Activated CD8-positive, alpha-beta memory T cell treated with anti-CD3 and anti-CD28 coated beads for 1 hour (primary cell): ENCODE measurements at places on chromosomes 5 and 9.

- no peak for DNase-seq
Measured at GRCh38 chr5:172144291-172144815, 43.7 kb downstream of the STK10 start.

GRCh38 chr5:77877516-77878355 lies 101.6 kb upstream of the TBCA start:
- no peak for DNase-seq

GRCh38 chr5:78639791-78640190 lies 8.8 kb downstream of the LHFPL2 start:
- no peak for DNase-seq

DNA sequence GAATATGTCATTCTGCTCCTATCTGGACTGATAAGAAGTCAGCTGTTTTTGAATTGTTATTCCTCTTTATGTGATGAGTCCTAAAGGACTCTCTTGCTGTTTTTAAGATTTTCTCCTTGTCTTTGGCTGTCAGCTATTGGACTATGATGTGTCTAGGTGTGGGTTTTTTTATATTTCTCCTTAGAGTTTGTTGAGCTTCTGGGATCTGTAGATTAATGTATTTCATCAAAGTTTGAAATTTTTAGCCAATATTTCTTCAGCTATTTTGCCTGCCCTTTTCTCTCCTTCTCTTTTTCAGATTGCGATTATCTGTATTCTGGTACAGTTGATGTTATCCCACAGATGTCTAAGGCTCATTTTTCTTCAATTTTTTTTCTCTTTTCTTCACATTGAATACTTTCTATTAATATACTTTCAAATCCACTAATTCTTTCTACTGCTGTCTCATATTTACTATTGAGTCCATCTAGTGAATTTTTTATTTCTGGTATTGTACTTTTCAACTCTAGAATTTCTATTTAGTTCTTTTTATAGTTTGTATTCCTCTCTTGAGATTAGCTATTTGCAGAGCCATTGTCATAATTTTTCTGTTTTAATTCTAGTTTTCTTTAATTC lies 31.1 kb downstream of the RPS23 start:
- no peak for DNase-seq

DNA sequence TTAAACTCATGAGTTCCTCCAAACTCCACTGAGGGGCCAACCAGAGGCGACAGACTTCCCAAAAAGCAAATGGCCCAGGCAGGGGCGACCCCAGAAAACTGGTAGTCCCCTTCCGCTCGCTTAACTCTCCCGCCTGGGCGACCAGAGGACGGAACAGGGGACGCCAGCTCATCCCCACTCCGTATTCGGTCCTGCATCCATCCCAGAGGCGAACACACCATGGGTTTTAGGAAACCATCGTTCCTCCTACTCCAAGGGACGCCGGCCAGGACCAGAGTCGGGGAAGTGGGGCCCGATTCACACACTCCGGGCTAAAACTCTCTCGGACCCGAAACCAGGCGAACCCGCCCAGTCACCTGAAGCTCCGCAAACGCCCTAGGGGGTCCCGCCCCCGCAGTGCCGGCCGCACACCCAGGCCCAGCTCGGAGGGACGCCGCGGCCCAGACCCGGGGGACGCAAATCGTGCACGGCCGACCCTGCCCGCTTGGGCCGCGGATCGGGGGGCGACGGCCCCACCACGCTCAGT lies 478 bp downstream of the TEX10 start:
- no peak for DNase-seq

- no peak for DNase-seq
Measured at GRCh38 chr9:136931611-136932130, 12.9 kb downstream of the FBXW5 start.

DNA sequence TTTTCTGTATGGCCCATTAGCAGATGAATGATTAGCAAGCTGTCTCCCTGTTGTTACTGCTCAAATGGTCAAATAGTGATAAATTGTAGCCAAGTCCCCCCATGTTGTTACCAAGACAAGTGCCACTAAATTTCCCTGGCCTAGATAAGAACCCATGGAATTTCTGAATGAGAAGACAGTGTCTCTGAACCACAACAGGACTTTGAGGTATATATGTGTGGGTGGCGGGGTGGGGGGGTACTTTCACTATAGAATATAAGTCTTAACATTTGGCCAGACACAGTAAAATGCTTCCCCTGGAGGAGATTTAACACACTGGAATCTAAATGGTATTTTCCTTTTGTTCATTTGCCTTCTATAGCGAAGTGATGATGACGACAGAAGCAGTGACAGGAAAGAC lies 28.7 kb downstream of the XPA start:
- DNase-seq, result no peak

DNA sequence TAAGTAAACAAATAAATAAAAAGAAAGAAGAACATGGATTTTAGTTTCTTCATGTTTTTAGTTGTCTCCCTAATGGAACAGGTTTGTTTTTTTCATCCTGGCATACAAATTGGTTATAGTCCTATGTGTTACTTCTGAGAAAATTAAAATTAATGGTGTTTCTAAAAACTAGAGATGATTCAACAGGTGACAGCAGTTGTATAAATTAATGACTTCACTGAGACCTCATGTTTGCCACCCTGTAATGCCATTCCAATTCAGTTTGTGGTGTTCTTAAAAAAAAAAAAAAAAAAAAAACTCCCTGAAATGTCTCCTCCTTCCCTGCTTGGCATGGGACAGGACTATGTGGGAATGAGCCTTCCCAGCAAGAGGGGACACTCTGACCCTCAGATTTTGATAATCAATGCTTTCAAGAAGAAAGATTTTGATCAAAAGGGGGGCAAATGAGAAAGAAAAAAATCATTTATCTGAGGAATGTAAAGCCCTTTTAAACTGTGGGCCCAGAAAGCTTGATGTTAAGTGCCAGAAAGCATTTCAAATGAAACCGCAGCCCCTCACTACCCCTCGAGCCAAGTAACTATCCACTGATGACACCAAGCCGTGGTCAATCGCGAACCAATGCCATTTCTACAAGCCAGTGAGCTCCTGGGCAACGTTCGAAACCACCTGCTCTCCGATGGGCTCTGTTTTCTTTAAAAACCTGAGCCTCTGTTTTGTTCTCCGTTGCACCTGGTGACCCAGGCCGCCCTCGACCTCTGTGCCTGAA lies 941 bp downstream of the EXD3 start:
- no peak for DNase-seq

DNA sequence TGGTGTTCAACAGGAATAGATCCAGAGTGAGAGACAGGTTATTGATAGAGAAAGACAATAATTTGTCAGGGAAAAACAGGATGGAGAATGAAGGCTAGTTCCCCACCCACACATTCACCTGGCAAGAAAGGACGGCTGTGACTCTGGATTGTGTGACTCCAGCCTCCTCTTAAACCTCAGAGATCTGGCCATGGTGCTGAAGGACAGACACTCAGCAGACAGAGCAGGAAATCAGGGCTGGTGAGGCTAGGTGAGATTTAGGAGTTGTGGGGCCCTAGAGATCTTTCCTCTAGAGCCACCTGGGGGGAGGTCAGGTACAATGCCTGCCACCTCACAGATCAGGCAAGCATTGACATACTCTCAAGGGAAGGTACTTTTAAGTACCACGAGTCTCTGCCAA lies 15.2 kb downstream of the OR1B1 start:
- no peak for DNase-seq

DNA sequence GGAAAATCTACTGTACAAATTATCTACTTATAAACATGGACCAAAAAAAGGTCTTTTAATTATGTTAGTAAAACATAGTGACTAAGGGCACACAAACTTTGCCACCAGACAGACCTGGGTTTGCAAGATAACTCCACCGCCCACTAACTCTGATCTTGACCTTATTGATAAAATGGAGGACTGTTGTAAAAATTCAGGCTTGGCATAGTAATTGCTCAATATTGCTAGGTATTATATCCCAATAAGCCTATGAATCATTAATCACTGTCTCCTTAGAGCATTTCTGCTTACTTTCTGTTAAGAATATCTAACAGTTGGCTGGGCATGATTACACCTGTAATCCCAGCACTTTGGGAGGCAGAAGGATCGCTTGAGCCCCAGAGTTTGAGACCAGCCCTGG lies 3.8 kb downstream of the C9orf40 start:
- DNase-seq, result no peak

GRCh38 chr5:66597183-66597757 lies 1.1 kb downstream of the MAST4 start:
- no peak for DNase-seq

DNA sequence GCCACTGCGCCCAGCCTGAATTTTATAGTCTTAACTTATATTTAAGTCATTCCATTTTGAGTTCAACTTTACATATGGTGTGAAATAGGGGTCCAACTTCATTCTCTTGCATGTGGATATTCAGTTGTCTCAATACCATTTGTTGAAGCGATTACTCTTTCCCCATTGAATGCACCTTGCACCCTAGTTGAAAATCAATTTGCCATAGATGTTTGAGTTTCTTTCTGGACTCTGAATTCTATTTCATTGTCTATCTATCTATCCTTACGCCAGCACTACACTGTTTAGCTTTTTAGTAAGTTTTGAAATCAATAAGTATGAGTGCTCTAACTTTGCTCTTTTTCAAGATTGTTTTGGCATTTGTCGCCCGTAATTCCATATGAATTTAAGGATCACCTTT lies 49.8 kb downstream of the TMOD1 start:
- no peak for DNase-seq

DNA sequence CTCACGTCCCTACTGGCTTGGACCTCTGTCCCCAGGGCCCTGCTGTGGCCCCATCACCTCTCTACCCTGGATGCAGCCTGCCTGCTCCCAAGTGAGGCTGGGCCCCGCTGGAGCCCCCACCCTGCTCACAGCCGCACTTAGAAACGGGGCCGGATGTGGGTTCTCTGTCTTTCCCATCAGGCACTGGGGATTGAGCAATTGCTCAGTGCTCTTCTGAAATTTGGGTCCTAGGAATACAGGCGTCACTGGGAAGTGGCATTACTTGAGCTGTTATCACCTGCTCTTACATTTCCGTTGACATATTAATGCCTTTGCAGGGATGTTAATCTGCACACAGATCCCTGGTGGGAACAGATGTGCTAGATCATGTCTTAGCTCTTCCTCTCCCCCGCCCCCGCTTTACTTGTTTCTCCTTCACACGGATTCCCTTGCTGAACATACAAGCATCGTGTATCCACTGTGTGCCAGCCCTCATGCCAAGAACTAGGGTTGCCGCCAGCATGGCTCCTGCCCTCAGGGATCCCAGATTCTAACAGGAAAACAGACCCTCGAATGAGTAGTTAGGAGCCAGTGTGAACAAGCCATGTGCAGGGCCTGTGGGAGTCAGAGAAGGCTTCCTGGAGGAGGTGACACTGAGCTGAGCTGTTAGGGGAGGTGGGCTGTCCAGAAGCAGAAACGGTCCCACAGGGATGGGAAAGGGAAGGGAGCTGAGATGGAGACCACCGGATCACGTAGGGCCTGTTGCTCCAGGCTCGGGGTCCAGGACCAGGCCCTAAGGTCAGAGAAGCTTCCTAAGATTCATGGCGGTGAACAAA lies 65.1 kb downstream of the NEK6 start:
- DNase-seq, result no peak

DNA sequence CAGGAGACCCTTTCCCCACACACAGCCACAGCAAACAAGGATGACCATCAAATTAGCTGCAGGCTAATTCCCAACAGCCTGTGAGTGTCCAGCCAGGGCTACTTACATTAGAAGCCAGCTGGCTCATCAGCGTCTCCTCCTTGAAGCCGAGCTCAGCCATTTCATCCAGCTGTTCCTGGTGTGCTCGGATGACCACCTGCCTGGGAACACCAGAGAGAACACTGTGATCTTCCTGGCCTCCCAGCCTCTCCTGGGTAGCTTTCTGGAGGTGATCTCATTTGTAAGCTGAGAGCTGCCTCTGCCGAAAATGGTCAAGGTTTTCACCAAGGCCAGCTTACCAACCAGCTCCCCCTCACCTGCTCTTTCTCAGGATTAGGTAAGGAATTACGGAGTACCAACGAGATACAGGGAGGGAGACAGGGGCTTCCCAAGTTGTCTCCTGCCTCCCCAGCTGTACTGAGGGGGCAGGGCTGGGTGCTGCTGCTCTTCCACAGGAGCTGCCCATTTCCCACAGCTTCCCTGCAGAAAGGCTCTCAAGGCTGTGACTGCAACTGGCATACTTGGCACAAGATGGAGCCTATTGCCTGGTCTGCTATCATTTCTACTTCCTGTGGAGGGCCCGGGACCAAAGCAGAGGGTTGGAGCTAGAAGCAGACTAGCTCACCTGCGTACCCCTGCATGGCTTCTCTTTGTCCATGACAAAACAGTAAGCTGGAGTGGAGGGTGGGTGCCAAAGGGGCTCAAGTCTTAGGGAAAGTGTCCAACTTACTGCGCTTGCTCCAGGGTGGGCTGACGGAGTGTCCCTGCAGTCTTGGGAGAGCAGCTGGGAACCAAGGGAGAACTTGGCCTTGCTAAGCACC lies 73.9 kb downstream of the KIF24 start:
- no peak for DNase-seq

DNA sequence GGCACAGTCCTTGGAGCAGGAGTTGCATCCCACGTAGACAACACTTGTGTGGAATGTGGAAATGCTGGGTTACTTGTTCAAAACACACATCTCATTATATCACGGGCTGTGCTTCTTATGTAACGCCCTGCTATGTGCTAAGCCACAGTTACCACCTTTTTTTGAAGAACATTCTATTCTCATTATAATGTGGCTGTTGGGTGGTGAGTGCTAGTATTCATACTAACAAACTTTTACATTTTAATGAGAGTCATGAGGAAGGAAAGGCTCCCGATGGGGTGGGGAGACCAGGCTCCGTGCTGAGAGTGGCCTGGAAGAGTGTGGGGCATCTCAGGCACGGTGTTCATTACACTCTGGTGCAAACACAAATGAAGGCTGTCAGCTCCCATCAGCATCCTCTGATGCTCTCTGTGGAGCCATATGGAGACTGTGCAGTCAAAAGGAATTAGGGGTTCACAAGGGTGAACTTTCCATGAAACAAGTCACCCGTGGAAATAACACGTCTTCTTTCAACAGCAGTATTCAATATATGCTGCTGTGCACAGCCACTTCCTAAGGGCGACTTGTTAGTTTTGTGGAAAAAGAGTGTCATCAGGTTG lies 153.1 kb upstream of the RAPGEF1 start:
- DNase-seq, result no peak

DNA sequence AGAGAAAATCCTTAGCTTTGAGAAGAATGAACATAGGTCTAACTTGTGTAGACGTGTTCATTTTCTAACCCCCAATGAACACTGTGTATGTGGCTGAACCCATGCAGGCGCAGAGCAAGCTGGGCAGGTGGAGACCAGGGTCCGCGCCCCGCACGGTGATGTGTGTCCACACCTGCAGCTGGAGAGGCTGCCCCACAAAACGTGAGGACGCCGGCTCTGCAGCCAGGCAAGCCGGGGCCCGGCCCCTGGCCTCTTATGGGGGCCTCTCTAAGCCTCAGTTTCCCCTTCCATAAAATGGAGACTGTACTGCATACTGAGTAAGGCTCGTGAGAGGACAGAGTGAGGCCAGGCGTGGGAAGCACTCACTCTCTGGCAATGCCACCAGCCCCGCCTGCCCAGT lies 124.7 kb upstream of the RAPGEF1 start:
- no peak for DNase-seq

GRCh38 chr5:126927429-126927828 lies 102.9 kb downstream of the MARCHF3 start:
- no peak for DNase-seq

- no peak for DNase-seq
Measured at GRCh38 chr5:174355995-174356394, 310.5 kb downstream of the NSG2 start.
